ENCODE measurements at places on chromosomes 7 and 10. TPM values are rescaled to one million over a fixed set of nuclear protein-coding genes. Genes with fewer than 3 reads are reported as not detected.

The NPTX2 gene
- total RNA-seq: not detected

The TBXAS1 gene
- 6.0 TPM for total RNA-seq

DNA sequence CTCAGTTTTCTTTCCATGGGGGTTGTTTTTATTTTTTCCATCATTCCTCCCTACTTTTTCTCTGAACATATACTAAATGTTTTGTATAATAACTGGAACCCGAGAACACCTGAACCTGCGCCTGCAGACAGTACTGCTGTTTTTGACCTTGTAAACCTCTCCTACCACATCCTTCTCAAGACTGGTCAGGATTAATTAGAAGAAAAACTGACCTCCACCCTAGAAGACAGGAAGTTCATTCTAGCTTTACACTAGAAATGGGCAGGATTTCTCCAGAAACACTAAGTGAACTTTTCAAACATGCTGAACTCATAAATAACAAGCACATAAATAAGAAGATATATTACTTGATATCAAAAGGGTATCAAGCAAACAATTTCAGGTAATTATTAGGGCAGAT, 751 bp upstream of the HYCC1 start:
- H3K4me3 ChIP-seq: no peak overlapping the region
- H3K36me3 ChIP-seq: no peaks in the 10 kb centered on the region
- H3K27ac ChIP-seq: no peak overlapping the region
- no peaks in the 10 kb centered on the region for H3K27me3 ChIP-seq

The PDE6C gene
- total RNA-seq: not detected

DNA sequence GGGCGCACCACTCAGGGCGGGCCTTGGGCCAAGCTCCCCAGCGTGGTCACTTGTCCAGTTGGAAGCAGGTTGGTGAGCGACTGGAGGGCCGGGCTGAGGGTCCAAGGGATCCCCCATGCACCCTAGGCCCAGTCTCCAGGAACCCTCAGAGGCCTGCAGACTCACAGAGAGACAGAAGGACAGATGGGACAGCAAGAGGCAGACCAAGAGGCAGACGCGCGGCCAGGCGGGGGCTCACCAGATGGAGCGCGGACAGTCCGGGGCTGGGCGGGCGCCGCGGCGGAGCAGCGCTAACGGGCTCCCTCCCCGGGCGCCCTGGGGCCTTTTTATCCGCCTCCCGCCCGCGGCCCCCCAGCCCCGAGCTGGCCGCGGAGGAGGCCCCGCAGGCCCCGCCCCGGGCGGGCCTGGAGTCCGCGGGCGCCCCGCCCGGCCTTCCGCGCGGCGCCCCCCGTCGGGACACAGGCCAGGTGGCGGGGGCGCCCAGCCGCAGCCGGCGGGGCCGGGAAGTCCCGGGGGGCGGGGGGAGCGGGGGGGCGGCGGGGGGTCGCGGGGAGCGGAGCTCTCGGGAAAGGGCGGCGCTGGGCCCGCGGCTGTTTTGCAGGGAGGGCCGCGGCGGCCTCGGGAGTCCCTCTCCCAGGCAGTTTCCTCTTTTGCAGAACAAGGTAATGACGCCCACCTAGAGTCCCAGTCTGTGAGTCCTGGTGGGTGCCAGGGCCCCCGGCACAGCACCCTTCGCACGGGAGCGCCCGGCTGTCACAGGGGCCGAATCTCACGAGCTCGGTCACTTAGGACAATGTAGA, at the start of gene LOXL4:
Gene LOXL4, minus strand, starts transcription at position 301 of the 800 bp plus-strand sequence. CDS start 5,175 bp downstream, outside the sequence.
- DNase-seq: no peak
- no peaks in the 10 kb centered on the region for H3K36me3 ChIP-seq
- H3K27me3 ChIP-seq: peaks cover 35% of the 10 kb centered on the region
- H3K4me1 ChIP-seq: peaks cover 8% of the 10 kb centered on the region
- H3K27ac ChIP-seq: no peak within 1 kb of the TSS
